ENCODE measurements at places on chromosomes 1 and 21.

- no peaks in the 10 kb centered on the region for H3K4me1 ChIP-seq
- H3K4me3 ChIP-seq = no peak overlapping the region
- H3K36me3 ChIP-seq = no peaks in the 10 kb centered on the region
- no peak overlapping the region for H3K27ac ChIP-seq
Measured at GRCh38 chr1:34694383-34694782, 60.5 kb upstream of the GJB5 start.

GRCh38 chr1:198910816-198911215 is 272.0 kb downstream of the PTPRC start:
- H3K27ac ChIP-seq = no peak overlapping the region
- no peak for DNase-seq
- H3K27me3 ChIP-seq = no peaks in the 10 kb centered on the region
- peaks cover 50% of the 10 kb centered on the region for H3K36me3 ChIP-seq

DNA sequence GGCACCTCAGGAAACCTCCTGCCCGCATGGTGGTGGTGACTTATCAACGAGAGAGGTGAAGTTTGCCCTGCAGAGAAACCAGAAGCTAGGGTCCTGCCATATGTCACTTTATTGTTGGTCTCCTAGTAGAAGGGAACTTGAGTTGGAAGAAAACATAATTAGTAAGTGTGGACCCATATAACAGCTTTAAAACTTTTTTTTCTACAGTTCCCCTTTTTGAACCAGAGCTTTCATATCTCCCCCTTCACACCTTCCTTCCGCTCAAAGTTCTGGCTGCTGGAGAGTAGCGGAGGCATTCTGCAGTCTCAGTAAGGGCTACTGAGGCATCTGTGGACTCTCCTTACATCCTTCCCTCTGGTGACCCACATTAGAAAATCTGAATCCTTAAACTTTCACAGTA is 48.9 kb downstream of the PHC2 start:
- H3K36me3 ChIP-seq = no peaks in the 10 kb centered on the region
- no peak for DNase-seq
- H3K27ac ChIP-seq = no peak overlapping the region
- peaks cover 38% of the 10 kb centered on the region for H3K27me3 ChIP-seq
- H3K4me3 ChIP-seq = no peak overlapping the region

GRCh38 chr1:40872276-40872675 is 10.1 kb upstream of the CITED4 start:
- H3K27ac ChIP-seq = peak overlapping the region; percentile 45
- H3K36me3 ChIP-seq = peaks cover 7% of the 10 kb centered on the region
- no peak for DNase-seq
- no peak overlapping the region for H3K4me3 ChIP-seq
- H3K27me3 ChIP-seq = peaks cover 4% of the 10 kb centered on the region
- H3K4me1 ChIP-seq = peaks cover 64% of the 10 kb centered on the region

DNA sequence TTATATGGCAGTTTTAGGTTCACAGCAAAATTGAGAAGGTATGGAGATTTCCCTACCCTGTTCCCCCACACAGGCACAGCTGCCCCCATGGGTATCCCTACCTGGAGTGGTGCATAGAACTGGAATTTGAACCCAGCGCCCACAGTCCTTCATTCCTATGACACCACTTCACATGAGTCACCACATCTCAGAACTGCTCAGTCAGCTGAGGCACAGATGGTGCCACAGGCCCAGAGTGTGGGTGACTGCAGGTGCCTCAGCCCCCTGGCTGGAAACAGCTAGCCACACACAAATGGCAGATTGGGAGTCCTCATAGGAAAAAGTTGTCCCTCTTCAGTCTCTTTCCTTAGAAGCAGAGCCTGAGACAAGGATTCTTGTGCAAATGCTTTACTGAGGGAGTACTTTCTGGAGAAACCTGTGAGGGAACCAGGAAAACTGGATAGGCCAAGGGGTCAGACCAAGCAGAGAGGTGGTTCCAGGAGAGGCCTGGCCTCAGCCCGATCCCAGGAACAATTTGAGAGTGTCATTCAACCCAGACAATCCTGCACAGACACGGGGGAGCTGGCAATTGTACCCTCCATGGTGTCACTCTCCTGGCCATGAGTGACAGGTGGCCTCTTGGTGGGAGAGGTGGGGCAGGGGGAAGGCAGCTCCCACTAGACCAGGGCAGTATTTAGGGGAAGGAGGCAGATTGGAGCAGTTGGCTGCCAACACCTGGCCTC is 6.9 kb downstream of the PLA2G2D start:
- no peak overlapping the region for H3K4me3 ChIP-seq
- no peaks in the 10 kb centered on the region for H3K36me3 ChIP-seq
- no peak for DNase-seq
- no peak overlapping the region for H3K27ac ChIP-seq
- H3K27me3 ChIP-seq = peaks cover 33% of the 10 kb centered on the region
- no peaks in the 10 kb centered on the region for H3K4me1 ChIP-seq

GRCh38 chr1:72094209-72094608 is 188.1 kb downstream of the NEGR1 start:
- no peak overlapping the region for H3K27ac ChIP-seq
- H3K36me3 ChIP-seq = no peaks in the 10 kb centered on the region
- no peaks in the 10 kb centered on the region for H3K27me3 ChIP-seq
- no peaks in the 10 kb centered on the region for H3K4me1 ChIP-seq

- no peak overlapping the region for H3K4me3 ChIP-seq
- no peak for DNase-seq
Measured at GRCh38 chr1:91689641-91690481, 189.2 kb downstream of the CDC7 start.

DNA sequence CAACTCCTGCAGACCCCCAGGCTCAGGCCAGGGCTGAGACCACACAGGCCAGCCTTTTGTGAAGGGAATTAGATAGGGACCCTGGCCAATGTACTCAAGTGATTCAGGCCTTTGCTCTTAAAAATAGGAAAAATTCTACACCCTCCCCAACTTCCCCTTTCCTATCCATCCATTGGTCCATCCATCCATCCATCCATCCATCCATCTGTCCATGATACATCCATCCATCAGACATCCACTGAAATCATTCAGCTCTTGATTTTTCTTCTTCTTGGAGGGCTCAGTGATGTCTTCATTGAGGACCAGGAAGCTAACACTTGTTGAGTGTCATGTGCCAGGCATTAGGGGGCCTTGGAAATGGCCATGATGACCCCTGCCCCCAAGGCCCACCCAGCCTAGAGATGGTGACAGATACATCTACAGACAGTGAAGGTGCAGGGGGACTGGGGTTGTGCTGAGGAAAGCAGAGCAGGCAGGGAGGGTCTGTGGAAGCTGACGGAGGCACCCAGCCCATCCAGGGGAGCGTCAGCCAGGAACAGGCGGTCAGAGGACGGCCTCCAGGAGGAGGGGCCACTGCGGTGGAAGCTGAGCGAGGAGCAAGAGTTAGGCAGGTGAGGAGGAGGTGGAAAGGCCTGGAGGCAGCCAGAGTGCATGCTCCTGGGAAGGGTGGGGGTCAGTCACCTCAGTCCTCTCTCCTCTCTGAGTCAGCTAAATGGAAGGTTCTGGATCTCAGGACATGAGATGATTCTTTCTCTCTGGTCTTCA is 81.9 kb downstream of the EPHB2 start:
- DNase-seq = no peak
- peaks cover 29% of the 10 kb centered on the region for H3K27me3 ChIP-seq

- H3K36me3 ChIP-seq = peaks cover 1% of the 10 kb centered on the region
- H3K27ac ChIP-seq = no peak overlapping the region
- H3K4me1 ChIP-seq = peaks cover 33% of the 10 kb centered on the region
- DNase-seq = peak; percentile 43
Measured at GRCh38 chr1:156114919-156115513, 505 bp downstream of the LMNA start.

DNA sequence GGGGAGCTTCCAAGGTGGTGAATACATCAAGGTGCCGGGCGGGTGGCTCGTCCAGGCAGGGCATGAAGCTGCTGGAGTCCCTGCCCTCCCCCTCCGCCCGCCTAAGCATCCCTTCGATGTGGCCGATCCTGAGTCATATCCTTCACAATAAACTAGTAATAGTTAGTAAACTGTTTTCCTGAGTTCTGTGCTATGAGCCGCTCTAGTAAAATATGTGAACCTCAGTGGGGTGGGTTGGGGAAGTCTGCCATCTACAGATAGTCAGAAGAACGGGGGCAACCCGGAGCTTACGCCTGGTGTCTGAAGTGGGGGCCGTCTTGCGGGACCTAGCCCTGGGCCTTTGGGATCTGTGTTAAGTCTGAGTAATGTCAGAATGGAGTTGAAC is 21.6 kb downstream of the C2CD2 start:
- H3K27me3 ChIP-seq = peaks cover 30% of the 10 kb centered on the region
- peaks cover 2% of the 10 kb centered on the region for H3K36me3 ChIP-seq
- no peak overlapping the region for H3K27ac ChIP-seq
- no peak for DNase-seq

DNA sequence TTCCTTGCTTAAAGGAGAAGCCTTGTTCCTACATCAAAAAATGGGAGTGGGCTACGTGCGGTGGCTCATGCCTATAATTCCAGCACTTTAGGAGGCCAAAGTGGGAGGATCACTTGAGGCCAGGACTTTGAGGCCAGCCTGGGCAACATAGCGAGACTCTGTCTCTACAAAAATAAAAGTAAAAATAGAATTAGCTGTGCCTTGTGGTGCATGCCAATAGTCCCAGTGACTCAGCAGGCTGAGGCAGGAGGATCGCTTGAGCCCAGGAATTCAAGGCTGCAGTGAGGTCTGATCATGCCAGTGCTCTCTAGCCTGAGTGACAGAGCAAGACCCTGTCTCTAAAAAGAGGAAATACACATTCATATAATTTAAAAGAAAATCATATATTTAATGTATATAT is 127.1 kb downstream of the C1orf21 start:
- no peaks in the 10 kb centered on the region for H3K4me1 ChIP-seq
- H3K27ac ChIP-seq = no peak overlapping the region
- no peak for DNase-seq
- H3K36me3 ChIP-seq = no peaks in the 10 kb centered on the region
- H3K27me3 ChIP-seq = no peaks in the 10 kb centered on the region
- H3K4me3 ChIP-seq = no peak overlapping the region

GRCh38 chr1:50976111-50976889 is 6.3 kb downstream of the CDKN2C start:
- DNase-seq = peak; percentile 21
- peaks cover 42% of the 10 kb centered on the region for H3K36me3 ChIP-seq
- H3K4me3 ChIP-seq = peak overlapping the region; percentile 78
- H3K27me3 ChIP-seq = peaks cover 34% of the 10 kb centered on the region
- peaks cover 55% of the 10 kb centered on the region for H3K4me1 ChIP-seq

DNA sequence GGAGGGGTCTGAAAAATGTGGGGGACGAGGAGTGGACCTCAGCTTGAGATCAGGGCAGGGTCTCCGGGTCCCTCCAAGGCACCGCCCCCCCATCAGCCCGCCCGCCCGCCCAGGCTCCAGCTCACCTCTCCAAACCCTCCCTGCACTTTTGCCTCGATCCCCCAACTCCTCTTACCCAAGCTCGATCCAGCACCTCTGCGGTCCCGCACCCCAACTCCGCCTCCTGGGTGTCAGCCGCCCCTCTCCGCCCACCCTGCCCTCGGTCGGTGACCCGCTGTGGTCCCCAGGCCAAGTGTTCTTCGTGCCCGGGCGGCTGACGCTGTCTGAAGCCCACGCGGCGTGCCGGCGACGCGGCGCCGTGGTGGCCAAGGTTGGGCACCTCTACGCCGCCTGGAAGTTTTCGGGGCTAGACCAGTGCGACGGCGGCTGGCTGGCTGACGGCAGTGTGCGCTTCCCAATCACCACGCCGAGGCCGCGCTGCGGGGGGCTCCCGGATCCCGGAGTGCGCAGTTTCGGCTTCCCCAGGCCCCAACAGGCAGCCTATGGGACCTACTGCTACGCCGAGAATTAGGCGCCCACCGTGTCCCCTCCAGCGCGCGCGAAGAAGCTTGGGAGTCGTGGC is 5.7 kb downstream of the HAPLN2 start:
- H3K36me3 ChIP-seq = no peaks in the 10 kb centered on the region
- no peak for DNase-seq
- peaks cover 12% of the 10 kb centered on the region for H3K4me1 ChIP-seq
- peaks cover 83% of the 10 kb centered on the region for H3K27me3 ChIP-seq
- H3K27ac ChIP-seq = no peak overlapping the region

- no peaks in the 10 kb centered on the region for H3K4me1 ChIP-seq
- H3K36me3 ChIP-seq = no peaks in the 10 kb centered on the region
- H3K4me3 ChIP-seq = no peak overlapping the region
- H3K27ac ChIP-seq = no peak overlapping the region
- DNase-seq = no peak
- no peaks in the 10 kb centered on the region for H3K27me3 ChIP-seq
Measured at GRCh38 chr1:56877973-56878372, 23.4 kb downstream of the C8A start.

DNA sequence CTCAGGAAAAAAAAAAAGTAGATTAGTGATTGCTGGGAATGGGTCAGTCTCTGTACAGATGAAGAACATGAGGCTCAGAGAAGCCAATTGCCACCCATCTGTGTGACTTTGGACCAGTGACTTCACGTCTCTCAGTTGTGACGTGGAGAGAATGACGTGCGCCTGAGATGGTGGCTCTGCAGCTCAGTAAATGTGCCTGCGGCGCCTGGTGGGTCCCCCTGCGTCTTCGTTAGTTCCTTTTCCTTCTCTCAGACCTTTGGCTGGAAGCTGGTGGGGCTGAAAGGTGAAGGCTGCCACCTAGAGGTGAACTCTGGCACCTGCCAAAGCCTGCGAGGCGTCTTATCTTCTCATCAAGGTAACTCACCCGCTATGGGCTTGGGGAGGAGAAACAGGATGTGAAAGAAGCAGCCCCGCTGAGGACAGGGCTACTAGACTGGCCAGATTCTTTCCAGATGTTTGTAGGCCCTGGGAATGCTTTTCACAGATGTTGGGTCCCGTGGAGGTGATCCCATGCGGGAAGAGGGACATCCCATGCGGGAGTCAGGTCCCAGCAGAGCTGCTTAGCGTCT is 8.7 kb upstream of the E2F2 start:
- H3K36me3 ChIP-seq = no peaks in the 10 kb centered on the region
- no peak overlapping the region for H3K4me3 ChIP-seq
- H3K27ac ChIP-seq = peak overlapping the region; percentile 63
- H3K4me1 ChIP-seq = peaks cover 28% of the 10 kb centered on the region
- H3K27me3 ChIP-seq = peaks cover 4% of the 10 kb centered on the region

DNA sequence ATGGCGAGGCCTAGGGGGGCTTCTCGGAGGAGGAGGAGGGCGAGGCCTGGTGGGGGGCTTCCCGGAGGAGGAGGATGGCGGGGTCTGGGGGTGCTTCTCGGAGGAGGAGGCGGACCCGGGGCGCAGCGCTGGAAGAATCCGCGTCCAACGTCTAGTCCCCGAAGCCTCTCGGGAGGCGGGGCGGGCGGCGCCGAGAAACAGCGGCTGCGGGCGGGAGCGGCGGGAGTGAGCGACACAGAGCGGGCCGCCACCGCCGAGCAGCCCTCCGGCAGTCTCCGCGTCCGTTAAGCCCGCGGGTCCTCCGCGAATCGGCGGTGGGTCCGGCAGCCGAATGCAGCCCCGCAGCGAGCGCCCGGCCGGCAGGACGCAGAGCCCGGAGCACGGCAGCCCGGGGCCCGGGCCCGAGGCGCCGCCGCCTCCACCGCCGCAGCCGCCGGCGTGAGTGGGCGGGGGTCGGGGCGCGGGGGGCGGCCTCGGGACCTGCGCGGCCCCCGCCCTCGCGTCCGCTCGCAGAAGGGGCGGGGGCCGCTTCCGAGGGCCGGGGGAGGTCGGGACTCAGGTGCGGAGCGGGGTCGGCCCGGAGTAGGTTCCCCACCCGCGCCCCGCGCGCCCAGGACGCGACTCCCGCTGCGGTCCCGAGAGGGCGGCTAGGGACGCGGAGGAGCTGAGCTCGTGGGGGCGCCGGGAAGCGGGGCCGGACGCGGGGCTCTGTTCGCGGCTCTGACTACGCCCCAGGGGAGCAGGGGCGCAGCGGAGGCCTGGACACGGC is at the start of gene KLHL17:
Gene KLHL17 (plus strand): TSS at position 222 of the 769 bp plus-strand sequence. CDS start 110 bp downstream, at position 332.
- H3K4me3 ChIP-seq = peak within 1 kb of the TSS; percentile 88
- peaks cover 6% of the 10 kb centered on the region for H3K27me3 ChIP-seq
- peaks cover 29% of the 10 kb centered on the region for H3K4me1 ChIP-seq
- H3K36me3 ChIP-seq = peaks cover 6% of the 10 kb centered on the region
- no peak within 1 kb of the TSS for H3K27ac ChIP-seq

All from activated naive CD4-positive, alpha-beta T cell treated with anti-CD3 and anti-CD28 coated beads, Interleukin-2, amount 10 ng/mL, durations not matched to agents 7 days and 5 days (primary cell).